Omental fat pad (tissue), 4 donors: ENCODE measurements at places on chromosomes 13 and 19. TPM values are rescaled to one million over a fixed set of nuclear protein-coding genes. Genes with fewer than 3 reads are reported as not detected.

GRCh38 chr13:95059306-95059705 is 241.9 kb downstream of the ABCC4 start:
- DNase-seq = no peak

GRCh38 chr19:49718511-49718910 is 27.6 kb downstream of the CPT1C start:
- DNase-seq = no peak

DNA sequence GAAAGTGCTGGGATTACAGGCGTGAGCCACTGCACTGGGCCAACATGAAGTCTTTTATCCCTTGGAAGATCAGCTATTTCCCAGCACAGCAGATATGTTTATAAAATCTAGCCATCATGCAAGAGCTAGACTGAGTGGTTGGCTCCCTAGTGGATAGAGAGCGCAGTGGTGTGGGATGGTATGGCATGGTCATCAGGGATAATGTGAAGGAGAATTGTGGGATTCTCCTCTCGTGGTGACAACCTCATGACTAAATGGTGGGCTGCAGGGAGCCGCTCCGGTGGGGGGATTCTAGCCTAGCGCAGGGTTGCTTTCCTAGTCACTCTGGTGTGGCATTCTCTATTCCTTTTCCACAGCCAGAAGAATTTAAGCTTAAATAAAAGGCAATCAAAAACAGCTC is 43.3 kb upstream of the GPI start:
- DNase-seq = no peak

GRCh38 chr13:28474491-28475134 is 20.3 kb downstream of the FLT1 start:
- DNase-seq = no peak

GRCh38 chr19:11528551-11529341 is at the start of gene ECSIT:
Gene ECSIT, minus strand, starts transcription at chr19:11529134. Its CDS starts 9,964 bp downstream, at chr19:11519170.
- peak; percentile 95 for DNase-seq

GRCh38 chr13:45238945-45239795 is 38.3 kb upstream of the KCTD4 start:
- no peak for DNase-seq

Gene KBTBD6
- 4.6 TPM for total RNA-seq

GRCh38 chr19:35757231-35757748 is 461 bp upstream of the HSPB6 start:
- peak; percentile 53 for DNase-seq

Gene POLD1
- 10.1 TPM for total RNA-seq

- DNase-seq = no peak
Measured at GRCh38 chr19:4969292-4969771, 419 bp downstream of the KDM4B start.

DNA sequence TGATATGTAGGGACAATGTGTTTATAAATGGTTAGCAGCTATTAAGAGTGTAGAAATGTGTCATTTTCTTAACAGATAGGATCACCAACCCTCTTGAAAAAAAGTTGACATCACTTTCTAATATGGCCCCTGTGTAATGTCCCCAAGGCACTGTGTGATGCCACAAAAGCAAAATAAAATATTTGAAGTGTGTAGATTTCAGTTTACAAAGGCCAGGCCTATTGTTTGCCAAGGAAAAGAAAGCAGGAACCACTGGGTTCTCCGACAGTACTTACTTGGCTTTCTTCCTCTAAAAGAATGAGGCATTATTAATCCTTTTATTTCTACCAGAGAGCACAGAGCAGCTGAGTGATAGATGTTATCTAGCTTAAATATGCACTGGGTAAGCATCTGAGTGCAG is 10.5 kb upstream of the GJA3 start:
- DNase-seq = no peak

GRCh38 chr13:91762957-91763356 is 364.5 kb downstream of the GPC5 start:
- DNase-seq = no peak
